ENCODE measurements at places on chromosomes 7 and 10. TPM values are rescaled to one million over a fixed set of nuclear protein-coding genes. Genes with fewer than 3 reads are reported as not detected.

SPDYE2 gene
- not detected for total RNA-seq

ACHE gene
- 0.21 TPM for total RNA-seq

WDR37 gene
- total RNA-seq, result 17.0 TPM

SORBS1 gene
- 0.43 TPM for total RNA-seq

C10orf88 gene
- 9.1 TPM for total RNA-seq

HSPA12A gene
- 0.64 TPM for total RNA-seq

NPFFR1 gene
- total RNA-seq, result not detected

OR2A1 gene
- not detected for total RNA-seq

FBXL13 gene
- total RNA-seq, result 0.76 TPM

HPSE2 gene
- not detected for total RNA-seq

INHBA gene
- total RNA-seq, result 1.0 TPM

CNPY1 gene
- not detected for total RNA-seq

MPP7 gene
- total RNA-seq, result 0.60 TPM

CEP41 gene
- total RNA-seq, result 15.9 TPM

TRPV5 gene
- total RNA-seq, result not detected

PRTFDC1 gene
- 0.11 TPM for total RNA-seq

CYP2W1 gene
- not detected for total RNA-seq

ZNF248 gene
- 11.2 TPM for total RNA-seq

RAMP3 gene
- 0.14 TPM for total RNA-seq

SLC39A12 gene
- not detected for total RNA-seq

COL26A1 gene
- 0.11 TPM for total RNA-seq

VIPR2 gene
- total RNA-seq, result 4.2 TPM

ZNF727 gene
- 0.18 TPM for total RNA-seq

SHH gene
- total RNA-seq, result 0.14 TPM

TRIM4 gene
- 23.2 TPM for total RNA-seq

Measured in activated T-helper 2 cell treated with anti-CD3 and anti-CD28 coated beads, Interferon-gamma antibody, Interleukin-2, Interleukin-4, amounts not matched to agents 10 μg/mL and 5 μg/mL and 100 μg/mL, durations not matched to agents 14 hours and 24 hours and 36 hours (primary cell).